ENCODE measurements at places on chromosomes 1 and 21.

DNA sequence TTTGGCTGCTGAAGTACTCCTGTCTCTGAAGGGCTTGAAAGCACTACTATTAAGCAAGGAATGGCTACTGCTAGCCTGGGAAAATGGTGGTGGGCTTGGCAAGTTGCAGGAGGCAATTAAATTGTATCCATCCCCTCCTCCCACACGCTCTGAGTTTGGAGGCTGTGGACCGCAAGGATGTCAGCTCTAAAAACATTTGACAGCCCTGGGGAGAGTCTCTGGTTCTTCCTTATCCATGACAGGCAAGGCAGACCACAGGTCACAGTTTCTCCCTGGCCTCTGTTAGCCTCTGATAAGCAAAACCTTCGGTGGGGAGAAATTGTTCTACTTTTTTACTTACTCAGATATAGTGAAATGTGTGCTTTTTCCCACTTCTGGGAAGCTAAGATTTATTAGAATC lies 46.6 kb downstream of the S1PR1 start:
- DNase-seq = no peak

GRCh38 chr1:10537082-10537766 lies 62.5 kb downstream of the PEX14 start:
- DNase-seq = peak; percentile 73

DNA sequence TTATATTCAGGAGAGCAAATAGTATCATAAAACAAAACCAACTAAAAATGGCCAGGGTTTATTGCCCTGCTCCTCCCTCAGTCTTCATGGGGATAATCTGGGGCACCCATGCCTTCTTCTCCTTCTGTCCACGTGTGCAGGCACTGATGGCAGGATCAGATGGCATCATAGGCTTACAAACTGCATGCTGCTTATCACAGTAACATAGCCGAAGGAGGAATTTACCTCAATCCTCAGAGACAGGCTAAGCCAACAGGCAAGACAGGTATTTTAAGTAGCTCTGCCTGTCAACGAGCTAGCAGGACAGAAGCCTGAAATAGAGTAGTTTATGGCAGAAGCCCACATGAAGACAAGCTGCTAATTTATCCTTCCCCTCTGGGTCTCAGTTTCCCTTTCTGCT lies 9.4 kb downstream of the LAMB3 start:
- DNase-seq = no peak

- no peak for DNase-seq
Measured at GRCh38 chr1:109485001-109485400, 1.3 kb downstream of the ATXN7L2 start.

- DNase-seq = no peak
Measured at GRCh38 chr1:20792196-20792595, 5.1 kb upstream of the HP1BP3 start.

DNA sequence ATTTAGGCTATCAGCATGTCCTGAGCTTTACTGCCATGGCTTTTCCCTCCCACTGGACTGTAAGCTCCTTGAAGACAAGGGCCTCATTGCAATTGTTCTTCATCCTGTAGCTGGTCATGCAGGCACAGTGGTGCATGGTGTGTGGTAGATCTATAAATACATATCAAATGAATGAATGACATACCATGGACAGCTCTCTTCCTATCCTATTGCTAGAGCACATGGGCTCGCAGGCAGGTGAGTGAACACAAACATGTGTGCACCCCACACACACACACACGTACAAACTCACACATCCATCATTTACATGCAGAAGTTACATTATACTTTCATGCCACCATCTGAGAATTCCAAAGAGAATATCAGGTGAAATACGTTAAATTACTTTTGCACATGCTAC lies 172.9 kb upstream of the RUNX1 start:
- DNase-seq = no peak

- DNase-seq = no peak
Measured at GRCh38 chr1:111633736-111634247, 14.2 kb downstream of the RAP1A start.

DNA sequence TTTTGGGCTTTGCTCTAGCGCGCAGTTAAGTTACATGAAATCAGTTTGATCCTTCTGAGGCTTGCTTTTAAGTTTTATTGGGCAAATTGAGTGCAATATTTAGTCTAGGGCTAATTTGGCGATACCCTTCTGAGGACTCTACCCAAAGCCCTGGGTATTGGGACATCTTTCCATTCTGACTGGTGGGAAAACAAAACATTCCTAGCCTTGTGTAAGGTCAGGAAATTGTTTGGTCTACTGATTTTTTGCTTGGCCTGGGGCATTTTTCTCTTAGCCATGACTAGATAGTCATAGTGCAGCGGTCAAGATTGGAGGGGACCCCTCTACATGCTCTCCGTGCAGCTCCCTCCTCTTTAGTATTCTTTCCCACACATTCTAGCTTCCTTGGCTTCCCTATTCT lies 189.6 kb upstream of the PTGFR start:
- no peak for DNase-seq

- no peak for DNase-seq
Measured at GRCh38 chr1:77188770-77189169, 30.5 kb downstream of the PIGK start.

GRCh38 chr1:20074055-20074724 lies 4.2 kb downstream of the PLA2G5 start:
- DNase-seq = no peak

GRCh38 chr1:73701826-73702225 lies 496.1 kb downstream of the LRRIQ3 start:
- DNase-seq = peak; percentile 27

Data from NCI-H2081 (cell line).